MV-4-11 (cell line): ENCODE measurements at places on chromosomes 6 and 20.

DNA sequence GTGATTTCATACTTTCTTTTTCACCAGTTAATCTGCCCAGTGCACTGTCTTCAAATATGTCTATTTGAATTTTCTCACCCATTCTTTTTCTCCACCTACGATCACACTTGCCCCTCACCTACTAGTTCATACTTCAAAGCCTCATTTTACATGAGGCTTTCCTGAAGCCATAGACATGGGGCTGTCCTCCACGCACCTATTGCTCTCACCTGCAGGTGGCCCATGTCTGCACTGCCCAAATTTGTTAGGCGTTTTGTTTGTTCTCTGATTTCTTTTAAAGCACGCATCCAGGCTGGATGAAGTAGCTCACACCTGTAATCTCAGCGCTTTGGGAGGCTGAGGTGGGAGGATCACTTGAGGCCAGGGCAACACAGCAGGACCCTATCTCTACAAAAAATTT is 106.8 kb upstream of the RIPOR2 start:
- DNase-seq = no peak

DNA sequence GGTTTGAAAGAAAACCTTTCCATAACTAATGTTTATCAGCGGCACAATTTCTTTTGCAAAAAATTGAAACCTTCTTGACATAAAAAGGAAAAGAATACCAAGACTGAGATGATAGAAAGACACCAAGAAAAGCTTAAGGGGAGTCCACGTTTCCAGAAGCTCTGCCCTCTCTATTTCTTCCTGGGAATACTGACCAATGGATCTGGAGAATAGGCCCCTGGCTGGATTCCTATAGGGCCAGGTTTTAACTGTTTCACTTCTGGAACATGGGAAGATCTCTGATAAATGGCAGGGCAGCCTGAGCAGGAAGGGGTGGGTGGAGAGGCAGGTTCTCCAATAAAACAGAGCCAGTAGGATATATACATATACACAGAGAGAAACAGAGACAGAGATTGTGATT is 413.4 kb upstream of the JARID2 start:
- no peak for DNase-seq

DNA sequence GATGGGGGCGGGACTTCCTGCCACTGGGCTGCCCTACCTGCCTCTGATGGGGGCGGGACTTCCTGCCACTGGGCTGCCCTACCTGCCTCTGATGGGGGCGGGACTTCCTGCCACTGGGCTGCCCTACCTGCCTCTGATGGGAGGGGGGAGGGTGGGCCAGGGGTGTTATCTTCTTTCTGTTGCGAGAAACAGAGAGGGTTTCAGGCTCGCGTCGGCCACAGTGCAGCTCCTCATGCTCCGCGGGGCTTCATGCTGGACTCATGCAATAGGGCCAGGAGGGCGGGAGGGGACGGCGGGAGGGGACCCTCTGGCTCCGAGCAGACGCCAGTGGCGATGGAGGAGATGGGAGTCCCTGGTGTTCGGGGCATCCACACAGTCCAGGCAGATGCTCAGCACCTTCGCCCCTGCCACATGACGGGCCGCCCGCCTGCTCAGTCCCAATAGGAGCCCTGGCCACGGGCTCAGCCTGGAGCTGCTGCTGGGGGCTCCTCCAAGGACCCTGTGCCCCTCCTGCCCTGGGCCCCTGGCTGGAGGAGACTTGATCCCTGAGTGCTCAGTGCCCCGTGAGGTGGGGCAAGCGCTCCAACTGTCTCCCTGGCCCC is 48.8 kb upstream of the CHRNA4 start:
- no peak for DNase-seq

- no peak for DNase-seq
Measured at GRCh38 chr6:147287869-147288271, 83.7 kb downstream of the STXBP5 start.

- no peak for DNase-seq
Measured at GRCh38 chr6:158536891-158537798, 22.7 kb upstream of the TMEM181 start.

- DNase-seq = peak; percentile 28
Measured at GRCh38 chr6:20415712-20416454, 14.2 kb downstream of the E2F3 start.

DNA sequence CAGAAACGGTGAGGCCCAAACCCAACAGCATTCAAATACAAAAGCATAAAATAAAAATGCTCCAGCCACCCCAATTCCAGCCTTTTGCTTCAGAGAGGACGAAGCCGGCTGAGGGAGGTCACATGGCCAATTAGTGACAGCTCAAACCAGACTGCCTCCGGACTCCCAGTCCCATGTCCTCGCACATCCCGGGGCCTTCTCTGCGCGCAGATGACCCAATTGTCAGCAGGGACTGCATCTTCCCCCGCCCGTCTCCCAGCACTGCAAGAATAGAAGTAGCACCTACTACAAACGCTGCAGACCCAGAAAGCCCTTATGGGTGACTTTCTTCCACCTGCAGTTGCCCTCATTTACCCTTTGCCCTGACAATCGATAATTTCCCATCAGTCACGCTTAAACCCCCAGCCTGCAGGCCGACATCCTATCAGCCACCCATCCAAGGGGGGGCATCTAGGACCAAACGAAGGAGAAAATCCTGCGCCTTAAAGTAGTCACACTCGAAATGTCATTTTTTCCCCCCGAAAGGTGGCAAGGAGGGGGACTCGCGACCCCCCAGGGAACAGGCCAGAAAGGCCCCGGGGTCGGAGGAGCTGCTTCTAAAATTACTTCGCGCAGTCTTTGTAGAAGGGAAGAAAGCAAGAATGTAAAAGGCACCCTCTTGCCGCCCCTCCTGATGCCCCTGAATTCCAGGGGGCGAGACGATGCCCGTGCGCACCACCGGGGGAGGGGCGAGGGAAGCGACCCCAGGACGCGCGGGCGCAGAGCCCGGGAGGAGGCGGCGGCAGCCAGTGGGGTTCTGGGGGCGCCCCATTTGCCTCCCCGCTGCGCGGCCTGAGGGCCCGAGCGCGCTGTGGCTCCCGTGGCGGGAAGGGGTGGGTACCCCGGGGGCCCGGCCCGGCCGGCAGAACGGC is 792 bp downstream of the SLC23A2 start:
- no peak for DNase-seq

DNA sequence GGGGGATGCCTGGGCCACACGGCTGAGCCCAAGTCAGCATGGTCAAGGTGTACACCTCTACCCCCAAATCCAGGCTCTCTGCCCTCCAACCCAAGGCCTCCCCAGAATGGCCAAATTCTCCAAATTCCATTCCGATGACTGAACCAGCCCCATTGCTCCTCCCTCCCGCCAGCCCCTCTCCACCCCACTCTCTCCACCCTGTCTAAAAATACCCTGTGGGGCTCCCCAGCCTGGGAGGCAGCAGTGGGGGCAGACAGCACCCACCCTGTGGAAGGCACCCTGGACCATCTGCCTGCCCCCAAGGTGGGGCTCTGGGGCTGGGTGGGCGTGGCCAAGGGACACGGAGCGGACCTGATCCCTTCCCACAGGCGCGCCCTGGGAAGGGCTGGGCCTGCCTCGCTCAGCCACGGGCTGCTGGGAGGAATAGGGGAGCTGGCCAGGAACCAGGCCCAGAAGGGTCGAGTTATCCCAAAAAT is 11.4 kb downstream of the TEAD3 start:
- no peak for DNase-seq

DNA sequence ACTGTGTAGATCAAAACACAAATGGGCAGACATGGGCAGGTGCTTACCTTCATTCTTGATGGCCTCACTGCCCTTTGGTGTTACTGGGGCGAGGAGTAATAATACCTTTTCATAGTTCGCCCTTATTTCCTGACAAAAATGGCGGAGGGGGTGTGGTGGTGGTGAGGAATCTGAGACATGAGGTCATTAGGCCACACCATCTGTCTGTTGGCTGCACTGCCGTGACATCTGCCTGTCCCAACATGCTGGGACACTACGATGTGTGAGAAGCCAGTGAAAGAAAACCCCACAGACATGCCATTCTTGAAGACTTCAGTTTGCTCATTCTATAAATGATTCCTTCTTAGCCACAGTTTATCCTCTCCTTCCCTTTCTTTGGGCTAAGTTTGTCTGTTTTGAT is 13.4 kb upstream of the MAPRE1 start:
- DNase-seq = no peak

DNA sequence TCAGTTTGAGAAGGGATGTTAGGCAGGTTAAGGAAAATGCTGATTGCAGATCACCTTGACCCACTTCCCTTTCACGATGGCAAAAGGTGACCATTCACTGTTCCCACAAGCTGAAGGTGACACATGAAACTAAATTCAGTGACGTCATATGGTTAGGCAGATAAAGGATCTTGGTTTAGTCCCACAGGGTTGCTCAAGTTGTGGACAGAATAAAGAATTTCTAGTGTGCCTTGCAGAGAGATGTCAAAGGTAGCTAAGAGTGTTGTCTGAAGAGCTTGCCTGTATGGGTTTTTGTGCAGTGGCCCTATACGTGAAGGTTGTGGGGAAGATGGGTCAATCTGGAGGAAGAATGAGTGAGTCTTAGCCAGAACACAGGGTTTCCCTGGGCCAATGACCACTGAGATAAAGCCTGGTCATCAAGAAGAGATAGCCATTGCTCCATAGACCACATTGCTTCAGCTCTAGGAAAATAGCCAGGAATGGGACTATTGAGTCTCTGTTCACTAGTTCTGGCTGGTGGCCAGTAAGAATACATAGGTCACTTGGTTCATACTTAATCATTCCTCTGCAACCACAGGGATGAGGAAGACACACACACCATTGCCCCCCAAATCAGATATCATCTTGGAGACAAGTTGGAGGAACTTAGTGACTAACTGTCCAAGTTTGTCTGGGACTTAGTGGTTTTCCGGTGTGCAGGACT is 148.5 kb upstream of the ATXN1 start:
- no peak for DNase-seq

DNA sequence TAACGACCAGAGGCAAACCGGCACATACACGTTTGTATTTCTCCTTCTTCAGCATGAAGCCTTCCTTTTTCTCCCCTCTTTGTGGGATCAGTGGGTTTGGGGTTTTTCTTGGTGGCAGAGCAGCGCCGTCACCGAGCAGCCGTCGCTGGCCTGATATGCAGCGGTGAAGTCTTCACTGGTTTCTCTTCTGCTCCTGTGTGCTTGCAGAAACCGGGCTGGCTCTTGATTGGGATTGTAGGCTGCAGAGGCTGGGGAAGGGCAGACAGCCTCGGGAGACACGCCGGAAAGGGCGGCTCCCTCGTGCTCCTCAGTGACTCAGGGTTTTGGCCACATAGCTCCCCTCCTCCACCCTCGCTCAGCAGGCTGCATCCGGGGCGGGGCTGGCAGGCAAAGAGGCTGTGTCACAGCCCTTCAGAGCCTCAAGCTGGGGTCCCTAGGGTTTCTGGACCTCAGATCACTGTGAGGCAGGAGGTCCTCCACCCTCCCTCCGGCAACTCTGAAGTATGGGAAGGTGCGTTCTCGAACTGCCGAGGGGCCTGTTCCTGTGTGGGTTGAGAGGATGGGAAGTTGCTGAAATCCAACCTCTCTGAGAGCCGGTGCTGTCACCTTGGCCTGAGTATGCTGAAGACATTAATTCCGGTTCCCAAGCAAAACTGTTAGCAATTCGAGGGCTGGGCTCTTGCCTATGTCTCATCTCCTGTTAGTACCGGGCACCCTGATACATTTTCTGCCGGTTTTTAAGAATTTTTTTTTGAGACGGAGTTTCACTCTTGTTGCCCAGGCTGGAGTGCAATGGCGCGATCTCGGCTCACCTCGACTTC is 24.2 kb downstream of the NQO2 start:
- peak; percentile 99 for DNase-seq

DNA sequence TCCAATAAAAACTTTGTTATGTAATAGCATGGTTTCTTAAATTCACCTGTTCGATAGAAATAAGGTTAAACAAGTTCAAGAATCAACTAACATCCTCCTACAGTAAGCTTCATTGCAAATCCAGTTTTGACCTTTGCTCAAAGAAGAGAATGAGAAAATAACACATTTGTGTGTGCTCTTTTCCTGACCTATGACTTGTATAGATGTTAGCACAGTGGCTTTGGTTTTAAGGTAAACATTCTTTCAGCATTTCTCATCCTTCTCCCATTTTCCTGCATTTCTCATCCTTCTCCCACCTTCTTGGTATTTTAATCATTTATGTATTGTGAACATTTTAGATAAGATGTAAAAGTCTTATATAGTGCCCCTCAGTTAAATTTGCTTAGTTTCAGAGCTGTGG is 73.9 kb downstream of the PLCB1 start:
- DNase-seq = no peak

DNA sequence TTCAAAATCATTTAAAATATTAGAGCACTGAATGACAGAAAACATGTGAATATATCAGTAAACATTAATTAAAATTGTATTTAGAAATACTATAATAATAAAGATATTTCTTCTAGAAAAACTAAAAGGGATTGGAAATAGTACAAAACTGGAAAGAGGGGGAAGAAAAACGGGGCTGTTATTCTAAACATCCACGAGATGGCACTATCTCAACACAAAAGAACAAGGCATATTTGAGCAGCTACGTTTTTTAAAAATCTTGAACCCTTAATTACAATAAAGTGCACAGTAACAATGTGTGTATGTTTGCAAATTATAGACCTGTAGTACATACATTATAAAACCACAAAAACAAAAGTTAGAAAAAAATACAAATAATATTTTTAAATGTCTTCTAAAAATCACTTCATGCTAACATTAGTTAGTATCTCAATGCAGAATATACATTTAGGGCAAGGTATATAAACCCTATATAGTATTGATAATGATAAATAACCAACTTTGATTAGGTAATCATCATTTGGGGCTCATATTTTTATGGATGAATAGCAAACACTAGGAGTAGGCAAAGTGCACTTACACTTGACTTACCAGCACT is 42.5 kb upstream of the PNISR start:
- DNase-seq = peak; percentile 6

DNA sequence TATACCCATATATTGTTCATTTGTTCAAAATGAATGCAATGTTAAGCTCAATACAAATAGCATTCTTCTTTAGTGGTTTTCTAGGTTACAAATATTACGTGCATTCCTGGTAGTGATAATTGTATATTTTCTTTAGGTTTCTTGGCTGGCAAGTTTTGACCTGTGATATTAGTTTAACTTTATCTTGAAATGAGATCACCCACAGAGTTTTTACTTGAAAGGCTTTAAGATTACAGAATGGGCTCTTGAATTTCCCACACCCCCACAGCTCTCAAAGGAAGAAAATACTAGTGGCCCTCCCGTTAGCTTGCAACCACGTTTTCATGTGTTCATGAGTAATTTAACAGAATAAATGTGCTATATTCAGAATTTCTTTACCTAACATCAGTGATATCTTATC is 1315.5 kb upstream of the GJE1 start:
- DNase-seq = no peak

DNA sequence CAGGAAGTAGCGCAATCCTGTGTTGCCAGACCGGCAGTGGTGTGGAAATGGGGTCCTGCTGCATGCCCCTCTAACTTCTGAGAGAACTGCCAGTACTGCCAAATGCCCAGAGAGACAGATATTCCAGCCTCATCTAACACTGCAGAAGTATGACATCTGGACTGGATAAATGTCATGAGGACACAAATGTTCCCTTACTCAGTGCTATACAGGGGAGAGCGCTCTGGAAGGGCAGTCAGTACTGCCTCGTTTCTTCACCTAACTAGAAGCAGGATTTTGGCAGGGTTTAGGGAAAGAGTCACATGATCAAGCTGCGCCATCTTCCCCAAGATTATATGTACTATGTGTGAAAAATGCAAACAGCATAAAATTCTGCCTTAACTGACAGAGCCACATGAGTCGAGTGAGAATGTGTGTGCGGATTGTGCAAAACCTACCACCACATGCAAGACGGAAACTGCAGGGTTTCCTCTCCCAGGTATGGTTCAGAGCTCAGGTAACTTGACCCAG is 59.7 kb downstream of the B4GALT5 start:
- no peak for DNase-seq
